ENCODE measurements at places on chromosomes 16 and 17.

DNA sequence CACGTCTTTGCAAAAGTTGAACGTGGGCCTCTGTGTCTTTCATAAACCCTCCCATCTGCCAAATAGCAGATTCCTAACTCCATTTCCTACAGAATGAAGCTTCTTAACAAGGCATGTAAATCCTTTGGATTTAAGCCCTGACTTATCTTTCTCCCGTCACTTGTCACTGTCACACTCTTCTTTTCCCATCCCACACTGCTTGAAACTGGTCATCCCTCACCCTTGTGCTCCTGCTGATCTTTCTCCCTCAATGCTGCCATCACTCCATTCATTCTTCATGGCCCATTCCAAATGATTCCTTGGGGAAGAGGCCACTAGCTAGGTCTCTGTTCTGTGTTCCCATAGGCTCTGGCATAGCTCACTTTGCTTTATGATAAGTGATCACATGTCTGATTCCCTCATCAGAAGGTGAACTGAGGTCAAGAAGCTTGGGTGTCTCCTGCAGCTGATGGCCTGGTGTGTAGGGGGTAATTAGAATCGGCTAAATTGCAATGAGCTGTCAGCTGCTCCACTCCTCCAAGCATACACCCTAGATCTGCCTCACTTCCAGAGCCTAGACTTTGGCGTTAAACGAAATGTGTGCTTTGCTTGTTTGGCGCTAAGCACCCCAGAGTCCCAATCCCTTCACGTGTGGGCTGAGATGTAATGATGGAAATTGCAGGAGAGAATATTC is 61.7 kb downstream of the PECAM1 start:
- DNase-seq = no peak

DNA sequence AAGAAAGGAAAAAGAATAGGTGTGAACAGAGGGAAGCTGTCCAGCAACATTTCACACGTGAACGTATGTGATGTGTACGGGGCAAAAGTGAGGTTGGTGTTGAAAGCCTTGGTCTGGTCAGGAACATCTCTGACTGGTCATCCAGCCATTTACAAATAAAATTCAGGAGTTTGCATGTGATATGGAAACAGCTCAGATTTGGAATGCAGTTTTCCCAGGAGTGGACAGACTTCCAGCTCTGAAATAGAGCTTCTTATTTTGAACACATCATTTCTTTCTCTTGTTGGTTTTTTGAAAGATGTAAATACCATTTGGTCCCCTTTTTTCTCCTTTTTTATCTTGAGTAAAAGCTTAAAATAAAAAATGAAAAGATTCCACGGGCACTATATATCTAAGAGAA is 566.2 kb upstream of the ZFHX3 start:
- DNase-seq = no peak

- no peak for DNase-seq
Observed at GRCh38 chr17:34578016-34578415, 1.4 kb upstream of the TMEM132E start.

GRCh38 chr17:82225368-82226029 is 3.3 kb upstream of the SLC16A3 start:
- no peak for DNase-seq

GRCh38 chr16:13896543-13897182 is 23.3 kb upstream of the ERCC4 start:
- no peak for DNase-seq
